Endodermal cell (in vitro differentiated cells): ENCODE measurements at places on chromosomes 4 and X. TPM values are rescaled to one million over a fixed set of nuclear protein-coding genes. Genes with fewer than 3 reads are reported as not detected.
A peak's percentile ranks its signal among the peaks of the same experiment; 100 is the strongest.

- no peaks in the 10 kb centered on the region for H3K36me3 ChIP-seq
- H3K27me3 ChIP-seq = no peaks in the 10 kb centered on the region
- peaks cover 4% of the 10 kb centered on the region for H3K4me1 ChIP-seq
- H3K27ac ChIP-seq = no peak overlapping the region
- DNase-seq = no peak
These were observed 6.0 kb downstream of the RASGEF1B start for GRCh38 chr4:81465406-81466340.

GRCh38 chr4:90543419-90544170 lies 416.4 kb downstream of the CCSER1 start:
- H3K27me3 ChIP-seq = no peaks in the 10 kb centered on the region
- DNase-seq = no peak
- no peak overlapping the region for H3K4me3 ChIP-seq
- no peak overlapping the region for H3K27ac ChIP-seq

- peaks cover 4% of the 10 kb centered on the region for H3K4me1 ChIP-seq
- DNase-seq = no peak
- H3K27ac ChIP-seq = no peak overlapping the region
- no peaks in the 10 kb centered on the region for H3K36me3 ChIP-seq
- H3K4me3 ChIP-seq = no peak overlapping the region
- no peaks in the 10 kb centered on the region for H3K27me3 ChIP-seq
These were observed 929.5 kb downstream of the DMD start for GRCh38 chrX:32281853-32282252.

GRCh38 chr4:56742080-56742871 lies 61.2 kb upstream of the HOPX start:
- H3K36me3 ChIP-seq = no peaks in the 10 kb centered on the region
- no peak overlapping the region for H3K4me3 ChIP-seq
- no peak overlapping the region for H3K27ac ChIP-seq
- H3K4me1 ChIP-seq = no peaks in the 10 kb centered on the region
- no peaks in the 10 kb centered on the region for H3K27me3 ChIP-seq

GRCh38 chr4:7255488-7255881 lies 63.1 kb downstream of the SORCS2 start:
- no peak overlapping the region for H3K27ac ChIP-seq
- DNase-seq = no peak
- H3K4me1 ChIP-seq = no peaks in the 10 kb centered on the region

GRCh38 chrX:27840881-27841280 lies 33.1 kb downstream of the MAGEB10 start:
- DNase-seq = no peak
- H3K27me3 ChIP-seq = no peaks in the 10 kb centered on the region
- H3K36me3 ChIP-seq = no peaks in the 10 kb centered on the region
- no peak overlapping the region for H3K27ac ChIP-seq
- H3K4me1 ChIP-seq = no peaks in the 10 kb centered on the region

- H3K36me3 ChIP-seq = no peaks in the 10 kb centered on the region
- no peak for DNase-seq
- no peaks in the 10 kb centered on the region for H3K4me1 ChIP-seq
- no peak overlapping the region for H3K4me3 ChIP-seq
- no peaks in the 10 kb centered on the region for H3K27me3 ChIP-seq
- H3K27ac ChIP-seq = no peak overlapping the region
These were observed 30.9 kb downstream of the SPCS3 start for GRCh38 chr4:176350671-176351070.

DNA sequence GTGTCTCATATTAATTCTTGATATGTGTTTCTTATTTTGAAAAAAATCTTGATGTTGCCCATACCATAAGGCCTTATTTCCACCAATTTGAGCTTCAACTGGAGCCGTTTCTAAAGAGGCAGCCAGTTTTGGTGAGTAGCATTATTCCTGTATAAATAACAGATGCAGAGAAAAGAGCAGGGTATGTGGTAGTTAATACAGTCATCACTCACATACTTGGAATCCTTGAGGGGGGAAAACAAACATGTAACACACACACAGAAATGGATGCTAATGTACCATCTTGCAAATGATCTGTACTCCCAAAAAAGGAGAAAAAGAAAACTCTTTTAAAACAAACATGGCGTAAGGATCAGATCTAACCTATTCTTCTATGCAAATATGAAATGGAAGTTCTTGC lies 389.7 kb downstream of the GPM6A start:
- no peak overlapping the region for H3K27ac ChIP-seq
- H3K27me3 ChIP-seq = no peaks in the 10 kb centered on the region
- H3K36me3 ChIP-seq = no peaks in the 10 kb centered on the region
- no peak overlapping the region for H3K4me3 ChIP-seq

DNA sequence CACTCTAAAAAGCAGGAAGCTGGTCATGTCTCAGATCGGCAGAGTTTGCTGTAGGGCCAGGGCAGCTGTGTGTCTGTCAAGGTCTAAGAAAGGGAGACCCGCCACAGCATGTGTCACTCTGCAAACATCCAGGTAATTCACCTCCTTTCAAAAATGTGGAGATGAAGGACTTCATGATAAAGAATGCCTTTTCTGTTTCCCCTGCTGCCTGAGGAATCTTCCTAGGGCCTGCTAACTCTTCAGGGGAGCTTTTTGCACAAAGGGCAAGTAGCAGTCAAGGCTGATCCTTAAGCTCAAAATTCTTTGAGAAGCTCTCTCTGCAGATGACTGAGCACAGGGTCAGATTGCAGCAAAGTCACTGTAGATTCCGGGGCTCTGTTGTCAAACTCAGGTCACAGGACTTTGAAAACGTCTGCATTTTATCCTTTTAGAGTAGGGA lies 21.1 kb downstream of the RASL11B start:
- no peaks in the 10 kb centered on the region for H3K36me3 ChIP-seq
- DNase-seq = peak; percentile 81
- peaks cover 21% of the 10 kb centered on the region for H3K4me1 ChIP-seq
- peak overlapping the region; percentile 19 for H3K4me3 ChIP-seq
- H3K27ac ChIP-seq = peak overlapping the region; percentile 67
- no peaks in the 10 kb centered on the region for H3K27me3 ChIP-seq

- H3K36me3 ChIP-seq = peaks cover 18% of the 10 kb centered on the region
- H3K27ac ChIP-seq = peak overlapping the region; percentile 97
- DNase-seq = peak; percentile 87
- H3K4me1 ChIP-seq = no peaks in the 10 kb centered on the region
- no peaks in the 10 kb centered on the region for H3K27me3 ChIP-seq
These were observed 3.1 kb downstream of the JADE1 start for GRCh38 chr4:128812442-128813235.

DNA sequence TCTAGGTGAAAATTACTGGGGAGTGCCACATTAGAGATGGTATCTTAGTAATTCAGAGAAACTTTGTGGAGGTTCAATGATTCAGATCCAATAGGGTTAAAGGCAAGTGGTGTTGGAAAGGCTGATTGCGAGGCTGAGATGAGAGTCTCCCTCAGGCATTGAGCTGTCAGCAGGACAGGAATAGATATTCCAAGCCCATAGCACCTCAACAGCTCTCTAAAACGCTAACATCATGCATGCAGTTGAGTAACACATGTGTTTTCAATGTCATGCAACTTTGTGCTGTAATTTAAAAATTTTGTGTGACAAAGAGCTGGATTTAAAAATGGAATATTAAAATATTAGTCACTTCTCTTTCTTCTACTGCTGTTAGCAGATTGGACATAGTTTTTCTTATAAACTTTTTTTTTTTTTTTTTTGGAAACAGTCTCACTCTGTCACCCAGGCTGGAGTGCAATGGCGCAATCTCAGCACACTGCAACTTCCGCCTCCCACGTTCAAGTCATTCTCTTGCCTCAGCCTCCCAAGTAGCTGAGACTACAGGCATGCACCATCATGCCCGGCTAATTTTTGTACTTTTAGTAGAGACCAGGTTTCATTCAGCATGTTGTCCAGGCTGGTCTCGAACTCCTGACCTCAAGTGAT lies 173.5 kb upstream of the C1QTNF7 start:
- H3K27ac ChIP-seq = no peak overlapping the region
- H3K4me3 ChIP-seq = no peak overlapping the region
- no peaks in the 10 kb centered on the region for H3K36me3 ChIP-seq
- H3K27me3 ChIP-seq = no peaks in the 10 kb centered on the region
- peaks cover 2% of the 10 kb centered on the region for H3K4me1 ChIP-seq

GRCh38 chr4:82852751-82853285 lies 38.1 kb downstream of the SEC31A start:
- DNase-seq = no peak
- H3K4me1 ChIP-seq = no peaks in the 10 kb centered on the region
- no peak overlapping the region for H3K27ac ChIP-seq
- H3K36me3 ChIP-seq = peaks cover 97% of the 10 kb centered on the region

GRCh38 chr4:88893961-88894360 lies 163.0 kb downstream of the FAM13A start:
- H3K4me1 ChIP-seq = no peaks in the 10 kb centered on the region
- H3K27ac ChIP-seq = no peak overlapping the region
- no peak for DNase-seq
- no peak overlapping the region for H3K4me3 ChIP-seq

GRCh38 chr4:38177641-38178391 lies 217.6 kb downstream of the PTTG2 start:
- no peak overlapping the region for H3K4me3 ChIP-seq
- no peaks in the 10 kb centered on the region for H3K4me1 ChIP-seq
- no peak for DNase-seq
- H3K36me3 ChIP-seq = no peaks in the 10 kb centered on the region
- H3K27ac ChIP-seq = no peak overlapping the region

DNA sequence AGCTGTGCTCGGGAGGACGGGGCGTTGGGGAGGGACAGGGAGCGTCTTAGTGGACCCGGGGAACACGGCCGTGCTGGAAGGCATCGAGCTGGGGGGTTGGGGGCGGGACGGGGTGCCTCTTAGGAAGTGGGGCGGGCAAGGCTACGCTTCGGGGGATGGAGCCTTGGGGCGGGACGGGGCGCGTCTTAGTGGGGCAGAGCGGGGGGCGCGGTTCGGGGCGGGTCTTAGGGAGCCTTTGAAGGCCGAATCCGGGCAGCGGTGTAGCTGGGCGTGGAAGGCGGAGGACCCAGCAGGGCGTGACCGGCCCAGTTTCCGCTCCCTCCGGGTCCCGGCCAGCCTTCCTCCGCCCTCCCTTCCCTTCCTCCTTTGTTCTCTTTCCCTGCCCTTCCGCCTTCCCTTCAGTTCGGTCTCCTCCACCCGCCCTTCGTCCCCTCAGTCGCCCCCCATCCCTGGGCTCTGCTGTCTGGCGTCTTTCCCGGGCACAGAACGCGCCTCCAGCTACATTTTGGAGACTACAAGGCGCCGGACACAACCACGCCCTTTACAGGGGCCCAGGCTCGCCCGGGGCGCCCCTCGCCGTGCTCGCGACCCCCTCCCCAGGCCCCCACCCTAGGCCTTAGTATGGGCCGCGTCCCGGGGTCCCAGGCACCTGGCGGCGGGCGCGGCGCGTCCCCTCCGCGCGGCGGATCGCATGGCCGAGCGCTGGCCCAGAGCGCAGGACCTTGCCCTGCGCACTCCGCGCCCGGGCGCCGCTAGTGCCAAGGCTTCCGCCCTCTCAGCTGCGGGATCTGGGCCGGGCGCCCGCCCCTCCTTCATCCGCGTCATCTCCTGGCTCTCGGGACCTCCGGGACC lies at the start of gene ARSD:
TSS of gene ARSD (minus strand) at position 757 of the 852 bp plus-strand sequence. CDS start at position 693, 64 bp downstream.
- H3K36me3 ChIP-seq = peaks cover 5% of the 10 kb centered on the region
- no peaks in the 10 kb centered on the region for H3K27me3 ChIP-seq
- no peaks in the 10 kb centered on the region for H3K4me1 ChIP-seq

Gene ADH6
- total RNA-seq = not detected in 3 replicates

Gene TRMT44
- total RNA-seq = 114 to 131 TPM (median 126 TPM) in 3 replicates

Gene HPSE
- 1.7 to 2.7 TPM (median 1.7 TPM) in 3 replicates for total RNA-seq

Gene MAPK10
- total RNA-seq = 59.7 and 70.2 TPM in 2 replicates

Gene C4orf36
- 2.0 and 2.2 TPM in 2 replicates for total RNA-seq

Gene PDZD4
- 30.1 to 46.9 TPM (median 35.1 TPM) in 3 replicates for total RNA-seq

Gene GPRASP3
- 7.4 and 8.0 TPM in 2 replicates for total RNA-seq

Gene MAGED4B
- 162 and 225 TPM in 2 replicates for total RNA-seq

Gene CXCL8
- not detected in 3 replicates for total RNA-seq
